ENCODE measurements at places on chromosomes 13 and 19.

DNA sequence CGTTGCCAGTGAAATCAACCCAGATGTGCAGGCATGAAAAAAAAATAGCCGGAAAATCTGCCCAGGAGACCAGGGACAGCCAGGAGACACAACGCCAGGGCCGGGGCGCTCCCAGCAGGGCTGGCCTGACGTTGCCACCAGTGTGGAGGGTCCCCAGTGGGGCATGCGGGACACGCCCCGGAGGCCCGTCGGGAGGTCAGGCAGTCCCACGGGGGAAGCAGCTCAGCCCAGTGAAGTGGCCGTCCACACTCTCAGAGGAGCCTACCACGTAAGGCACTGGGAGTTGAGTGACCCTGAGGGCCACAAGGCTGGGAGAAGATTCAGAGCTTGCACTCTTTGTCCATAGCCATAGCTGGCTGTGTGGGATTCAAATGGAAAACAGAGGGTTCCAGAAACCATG, 53.2 kb upstream of the GAS6 start:
- DNase-seq, result no peak

- no peak for DNase-seq
Measured at GRCh38 chr19:15280048-15280725, 47.9 kb upstream of the EPHX3 start.

DNA sequence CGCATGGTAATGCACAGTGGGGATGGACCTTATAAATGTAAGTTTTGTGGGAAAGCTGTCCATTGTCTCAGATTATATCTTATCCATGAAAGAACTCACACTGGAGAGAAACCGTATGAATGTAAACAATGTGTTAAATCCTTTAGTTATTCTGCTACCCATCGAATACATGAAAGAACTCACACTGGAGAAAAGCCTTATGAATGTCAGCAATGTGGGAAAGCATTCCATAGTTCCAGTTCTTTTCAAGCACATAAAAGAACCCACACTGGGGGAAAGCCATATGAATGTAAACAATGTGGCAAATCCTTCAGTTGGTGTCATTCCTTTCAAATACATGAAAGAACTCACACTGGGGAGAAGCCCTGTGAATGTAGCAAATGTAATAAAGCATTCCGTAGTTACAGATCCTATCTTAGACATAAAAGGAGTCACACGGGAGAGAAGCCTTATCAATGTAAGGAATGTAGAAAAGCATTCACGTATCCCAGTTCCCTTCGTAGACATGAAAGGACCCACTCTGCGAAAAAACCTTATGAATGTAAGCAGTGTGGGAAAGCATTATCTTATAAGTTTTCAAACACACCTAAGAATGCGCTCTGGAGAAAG, 13.8 kb downstream of the ZNF763 start:
- no peak for DNase-seq

- DNase-seq, result no peak
Measured at GRCh38 chr13:40662866-40663265, 3.6 kb downstream of the FOXO1 start.

- no peak for DNase-seq
Measured at GRCh38 chr13:44399074-44399473, 25.4 kb downstream of the SERP2 start.

DNA sequence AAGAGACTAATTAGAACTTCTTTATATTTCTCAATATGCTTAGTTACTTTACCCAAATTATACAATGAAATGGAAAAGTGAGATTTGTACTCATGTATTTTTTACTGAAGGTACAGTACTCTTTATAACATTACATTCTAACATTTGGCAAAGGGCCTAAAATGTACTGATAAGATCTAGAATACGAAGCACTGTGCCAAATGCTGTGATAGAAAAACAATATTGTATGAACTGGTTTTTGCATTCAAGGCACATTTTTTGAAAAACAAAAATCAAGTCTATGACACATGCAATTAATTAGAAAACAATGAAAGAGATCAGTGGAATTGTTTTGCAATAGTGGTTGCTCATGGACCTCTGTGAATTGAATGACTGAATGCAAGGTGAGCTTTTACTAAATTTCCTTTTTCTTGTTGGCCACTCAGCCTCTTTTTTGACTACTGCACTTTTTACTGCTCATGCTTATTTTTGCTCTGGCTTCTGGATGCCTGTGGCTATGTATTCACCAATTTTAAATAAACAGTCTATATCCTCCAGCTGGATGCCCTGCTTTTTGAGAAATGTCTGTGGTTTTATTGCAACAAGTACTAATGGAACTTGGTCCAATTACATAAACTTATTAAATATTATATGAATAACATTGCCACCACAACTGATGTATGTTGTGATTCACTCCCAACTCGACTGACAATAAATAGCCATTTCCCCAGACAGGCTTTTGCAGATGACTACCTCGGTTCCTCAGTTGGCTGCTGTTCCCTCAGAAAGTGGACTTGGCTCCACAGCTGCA, 41.4 kb upstream of the OBI1 start:
- no peak for DNase-seq

- DNase-seq, result no peak
Measured at GRCh38 chr19:3285647-3286176, 61.3 kb downstream of the CELF5 start.

DNA sequence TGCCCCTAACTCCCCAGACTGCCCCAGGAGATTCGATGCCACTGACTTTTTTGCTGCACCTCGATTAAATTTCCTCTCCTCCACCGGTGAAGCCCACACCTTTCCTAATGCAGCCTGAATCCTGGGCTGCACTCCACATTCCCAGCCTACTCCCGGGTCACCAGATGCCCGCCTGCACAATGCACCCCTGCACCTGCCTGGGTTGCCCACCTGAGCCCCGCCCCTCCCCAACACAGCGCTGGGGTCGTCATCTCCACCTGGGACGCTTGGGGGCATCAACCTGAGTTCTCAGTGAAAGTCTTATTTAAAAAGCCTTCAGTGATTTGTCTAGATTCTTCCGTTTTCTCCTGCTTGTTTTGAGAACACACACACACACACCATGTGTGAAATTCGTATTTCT, 24.5 kb upstream of the DPP9 start:
- no peak for DNase-seq

DNA sequence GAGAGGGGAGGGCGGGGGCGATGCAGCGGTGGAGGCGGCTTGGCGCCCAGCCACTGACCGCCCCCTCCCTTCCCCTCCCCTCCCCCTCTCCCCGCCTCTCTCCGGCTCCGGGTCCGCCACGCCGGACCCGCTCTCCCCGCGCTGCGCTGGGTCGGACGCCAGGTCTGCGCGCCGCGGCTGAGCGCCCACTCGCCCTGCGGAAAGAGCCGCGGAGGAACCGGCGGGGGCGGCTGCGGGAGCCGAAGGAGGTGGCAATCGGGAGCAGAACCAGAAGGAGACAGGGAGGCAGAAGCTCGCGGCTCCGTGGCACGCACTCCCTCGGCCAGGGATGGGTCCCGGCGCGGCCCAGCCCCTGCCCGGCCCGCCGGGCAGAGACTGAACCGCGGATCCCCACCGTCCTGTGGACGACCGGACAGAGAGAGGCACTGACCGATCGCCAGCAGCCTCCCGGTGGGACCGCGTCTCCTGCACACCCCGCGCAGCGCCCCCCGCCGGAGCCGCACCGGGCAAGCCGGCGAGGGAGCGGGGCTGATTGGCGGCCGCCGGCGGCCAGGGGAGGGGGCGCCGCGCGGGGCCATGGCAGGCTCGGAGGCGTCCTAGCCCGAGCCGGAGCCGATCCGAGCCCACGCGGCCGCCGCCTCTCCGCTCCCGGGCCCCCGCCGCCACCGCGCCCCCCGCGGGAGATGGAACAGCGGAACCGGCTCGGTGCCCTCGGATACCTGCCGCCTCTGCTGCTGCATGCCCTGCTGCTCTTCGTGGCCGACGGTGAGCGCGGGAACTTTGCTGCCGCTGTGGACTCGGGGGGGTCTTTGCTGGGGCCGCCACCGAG, at the start of gene VSTM2B:
VSTM2B (plus strand) TSS at position 94 of the 829 bp plus-strand sequence; CDS start at position 684, 590 bp downstream.
- no peak for DNase-seq
